Adipocyte (in vitro differentiated cells): ENCODE measurements at places on chromosomes 13 and 19.

DNA sequence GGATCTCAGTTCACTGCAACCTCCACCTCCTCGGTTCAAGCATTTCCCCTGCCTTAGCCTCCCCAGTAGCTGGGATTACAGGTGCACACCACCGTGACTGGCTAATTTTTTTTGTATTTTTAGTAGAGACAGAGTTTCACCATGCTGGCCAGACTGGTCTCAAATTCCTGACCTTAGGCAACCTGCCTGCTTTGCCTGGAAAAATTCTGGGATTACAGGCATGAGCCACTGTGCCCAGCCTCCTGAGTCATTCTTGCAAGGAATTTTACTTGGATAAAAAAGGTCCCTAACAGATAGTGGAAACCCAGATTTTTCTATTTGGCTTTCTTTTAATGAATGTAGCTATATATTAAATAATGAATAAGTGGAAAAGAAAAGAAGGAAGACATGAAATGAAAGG is 449.9 kb upstream of the ATXN8OS start:
- no peak for DNase-seq

DNA sequence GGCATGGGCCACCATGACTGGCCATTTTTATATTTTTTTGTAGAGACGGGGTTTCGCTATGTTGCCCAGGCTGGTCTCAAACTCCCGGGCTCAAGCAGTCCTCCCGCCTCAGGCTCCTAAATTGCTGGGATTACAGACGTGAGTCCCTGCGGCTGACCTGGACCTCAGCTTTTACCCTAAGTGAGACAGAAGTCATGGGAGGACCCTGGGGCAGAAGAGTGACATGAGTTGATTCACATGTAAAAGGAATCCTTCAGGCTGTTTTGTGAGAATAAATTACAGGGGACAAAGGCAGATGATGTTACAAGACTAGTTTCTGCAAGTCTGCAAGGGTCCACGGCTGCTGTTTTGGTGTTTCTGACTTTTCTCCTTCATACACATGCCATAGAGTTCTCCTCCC is 2.6 kb upstream of the BCAM start:
- no peak for DNase-seq

DNA sequence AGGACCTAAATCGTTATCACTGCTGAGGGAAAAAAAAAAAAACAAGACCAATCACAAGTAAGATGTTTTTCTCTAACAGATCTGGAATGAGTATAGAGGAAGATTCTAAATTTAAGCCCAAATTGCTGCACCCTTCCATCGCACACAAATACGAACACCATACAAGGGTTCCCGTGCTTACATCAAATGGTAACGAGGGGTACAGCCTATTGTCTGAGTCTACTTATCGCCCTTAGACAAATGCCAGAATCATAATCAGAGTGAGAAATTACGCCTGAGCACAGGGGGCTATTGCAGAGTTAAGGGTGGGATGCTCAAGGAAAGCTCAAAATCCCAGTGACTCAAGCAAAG is 603 bp downstream of the ZC3H13 start:
- no peak for DNase-seq

- DNase-seq, result no peak
These were observed 10.6 kb downstream of the PLPP2 start for GRCh38 chr19:280541-281009.

GRCh38 chr13:25687471-25688225 is 315.9 kb downstream of the ATP8A2 start:
- DNase-seq, result no peak

- DNase-seq, result no peak
These were observed 130.2 kb upstream of the SPACA7 start for GRCh38 chr13:112245989-112246388.
